Epithelial cell of prostate (primary cell): ENCODE measurements at places on chromosomes 7 and 10.
A peak's percentile ranks its signal among the peaks of the same experiment; 100 is the strongest.

DNA sequence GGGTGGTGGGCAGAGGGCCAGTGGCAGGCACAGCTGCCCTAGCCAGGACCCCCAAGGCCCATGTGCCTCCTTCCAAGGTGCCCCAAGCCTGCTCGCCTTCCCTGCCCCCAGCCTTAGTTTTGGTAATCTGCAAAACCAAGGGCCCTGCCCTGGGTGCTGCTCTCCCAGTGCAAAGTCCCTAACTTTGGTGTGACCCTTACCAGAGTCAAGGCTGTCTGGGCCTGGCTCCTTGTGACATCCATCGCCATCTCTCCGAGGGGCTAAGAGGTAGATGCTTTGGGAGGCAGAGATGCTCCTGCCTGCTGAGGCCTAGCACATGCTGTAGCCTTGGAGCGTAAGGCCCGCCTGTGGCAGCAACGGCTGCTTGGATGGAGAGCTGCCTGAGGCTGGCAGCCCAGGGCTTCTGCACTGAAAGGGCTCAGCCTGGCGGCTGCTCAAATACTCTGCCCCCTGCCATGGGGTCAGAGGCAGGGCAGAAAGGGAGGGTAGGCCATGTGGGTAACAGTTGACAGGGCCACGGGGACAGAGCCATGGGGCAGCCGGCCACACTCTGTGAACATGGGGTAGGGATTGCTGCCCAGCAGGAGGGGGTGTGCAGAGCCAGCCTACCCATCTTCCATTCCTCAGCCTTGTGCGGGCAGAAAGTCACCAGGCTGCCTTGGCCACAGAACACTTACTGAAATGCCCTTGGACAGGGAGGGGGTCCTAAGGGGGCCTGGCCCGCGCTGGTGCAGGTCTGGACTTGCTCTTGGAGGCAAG, 17.9 kb upstream of the MYL7 start:
- no peak for DNase-seq

DNA sequence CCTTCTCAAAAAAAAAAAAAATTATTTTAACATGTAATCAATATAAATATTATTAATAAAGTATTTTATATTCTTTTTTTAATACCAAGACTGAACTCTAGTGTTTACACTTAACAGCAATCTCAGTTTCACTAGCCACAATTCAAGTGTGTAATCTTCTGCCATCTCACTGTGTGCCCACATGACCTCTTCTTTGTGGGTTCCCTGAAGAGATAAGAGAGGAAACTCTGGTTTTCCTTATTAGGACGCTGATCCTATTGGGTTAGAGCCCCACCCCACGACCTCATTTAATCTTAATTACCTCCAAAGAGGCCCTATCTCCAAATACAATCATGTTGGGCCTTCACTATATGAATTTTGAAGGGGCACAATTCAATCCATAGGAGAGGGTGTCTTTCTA, 177.6 kb downstream of the STK31 start:
- DNase-seq, result no peak

- no peak for DNase-seq
These were observed 964.0 kb downstream of the GATA3 start for GRCh38 chr10:9018195-9019173.

DNA sequence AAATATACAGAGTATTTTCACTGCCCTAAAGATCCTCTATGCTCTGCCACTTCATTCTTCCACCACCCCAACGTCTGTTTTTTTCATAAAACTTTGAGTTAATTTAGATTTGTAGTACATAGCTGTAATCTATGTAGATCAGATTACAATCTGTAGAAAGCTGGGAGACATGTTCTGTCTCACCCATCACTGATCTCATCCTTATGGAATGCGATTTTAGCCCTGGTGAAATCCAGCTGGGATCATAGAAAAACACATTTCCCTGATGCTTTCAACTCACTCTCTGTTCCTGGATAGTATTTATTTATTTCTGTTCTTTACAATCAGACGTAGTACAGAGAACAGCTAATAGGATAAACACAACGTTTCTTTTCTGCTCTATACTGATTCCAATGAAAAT, 521.0 kb downstream of the KIF20B start:
- DNase-seq, result no peak

DNA sequence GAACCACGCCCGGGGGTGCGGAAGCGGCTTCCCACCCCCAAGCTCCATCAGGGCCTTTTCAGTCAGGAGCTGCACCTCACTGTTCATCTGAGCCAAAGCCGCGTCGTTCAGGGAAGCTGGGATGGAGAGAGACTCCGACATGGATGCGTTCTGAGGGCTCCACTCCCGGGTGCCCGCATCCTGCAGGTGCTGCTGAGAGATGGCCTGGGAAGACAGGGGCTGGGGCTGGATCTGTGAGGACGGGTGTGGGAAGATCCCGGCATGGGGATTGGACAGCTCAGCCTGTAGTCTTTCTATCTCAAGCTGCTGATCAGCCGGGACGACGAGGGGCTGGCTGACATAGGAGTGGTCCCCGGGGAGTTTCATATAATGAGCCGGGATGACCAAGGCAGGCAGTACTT, 45.0 kb upstream of the NMT2 start:
- no peak for DNase-seq

DNA sequence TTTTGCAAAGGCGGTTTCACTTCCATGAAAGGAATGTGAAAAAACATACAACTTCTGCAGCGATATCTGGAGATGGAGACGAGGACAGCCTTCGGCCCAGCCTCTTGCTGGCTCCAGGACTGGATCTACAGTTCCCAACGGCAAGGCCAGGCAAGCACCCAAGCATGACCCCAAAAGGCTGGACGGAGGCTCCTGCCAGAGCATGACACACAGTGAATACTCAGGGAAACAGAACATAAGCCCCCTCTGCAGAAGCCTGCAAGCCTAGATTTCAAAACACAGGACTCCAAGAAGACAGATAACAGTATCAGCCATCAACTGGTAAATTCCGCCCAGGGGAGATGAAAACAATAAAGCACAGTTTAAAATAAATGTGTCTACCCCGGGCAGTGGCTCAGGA, 3.3 kb upstream of the LRRC27 start:
- DNase-seq, result no peak

- DNase-seq, result peak; percentile 31
These were observed 12.6 kb upstream of the NPFFR1 start for GRCh38 chr10:70296406-70296899.

- DNase-seq, result no peak
These were observed 59.9 kb downstream of the SLC29A4 start for GRCh38 chr7:5342631-5343030.

DNA sequence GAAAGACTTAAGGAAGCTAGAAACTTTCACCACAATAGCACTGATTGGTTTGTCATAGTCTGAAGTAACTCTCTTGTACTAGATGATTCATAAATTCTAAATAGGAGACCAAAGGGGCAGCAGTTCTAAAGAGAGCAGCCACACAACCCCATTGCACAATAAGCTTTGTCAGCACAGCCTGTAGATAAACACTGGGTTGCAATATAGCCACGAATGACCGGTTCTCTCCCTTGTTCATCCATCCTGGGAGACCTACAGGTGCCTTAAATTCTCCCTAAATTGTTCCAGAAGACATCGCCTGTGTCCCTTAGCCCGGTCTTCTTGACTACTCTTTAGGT, 167.0 kb downstream of the SNX13 start:
- peak; percentile 72 for DNase-seq

DNA sequence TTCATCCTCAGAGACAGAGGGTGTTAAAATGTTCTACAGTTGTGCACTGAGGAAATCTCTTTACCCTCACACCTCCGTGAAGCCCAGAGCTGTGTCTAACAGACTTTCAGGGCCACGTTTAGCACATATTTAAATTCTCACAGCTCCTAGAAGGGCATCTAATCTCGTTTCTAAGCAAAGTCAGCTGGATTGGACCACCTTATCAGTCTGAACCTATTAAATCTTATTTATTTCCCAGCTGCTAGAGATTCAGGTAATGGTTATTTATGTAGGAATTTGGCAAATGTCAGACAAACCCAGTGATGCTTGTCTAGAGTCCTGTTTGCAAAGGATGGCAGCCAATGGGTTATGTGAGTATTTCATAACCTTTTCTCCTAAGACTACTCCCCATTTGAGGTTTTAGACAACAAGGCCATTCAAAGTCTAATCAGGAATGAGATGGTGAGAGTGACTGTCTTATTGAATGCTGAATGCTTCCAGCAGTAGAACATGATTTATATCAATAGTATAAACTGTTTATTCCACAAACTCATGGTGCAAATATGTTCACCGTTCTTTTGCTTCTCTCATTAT, 54.8 kb upstream of the EXOC4 start:
- no peak for DNase-seq

DNA sequence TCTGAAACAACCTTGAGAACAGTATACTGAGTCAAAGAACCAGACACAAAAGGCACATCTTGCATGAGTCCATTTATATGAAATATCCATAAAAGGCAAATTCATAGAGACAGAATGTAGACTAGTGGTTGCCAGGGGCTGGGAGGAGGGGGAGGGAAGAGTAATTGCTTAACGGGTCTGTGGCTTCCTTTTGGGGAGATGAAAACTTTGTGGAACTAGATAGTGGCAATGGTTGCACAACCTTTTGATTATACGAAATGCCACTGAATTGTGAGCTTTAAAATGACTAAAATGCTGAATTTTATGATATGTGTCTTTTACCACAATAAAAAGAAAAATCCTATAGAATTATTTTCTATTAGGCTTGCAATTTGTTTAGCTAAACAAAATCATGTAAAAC, 16.8 kb downstream of the ADRB1 start:
- no peak for DNase-seq

GRCh38 chr7:144459635-144460034, 56.1 kb upstream of the NOBOX start:
- no peak for DNase-seq

GRCh38 chr7:36535866-36536664, 146.4 kb downstream of the ANLN start:
- DNase-seq, result no peak

DNA sequence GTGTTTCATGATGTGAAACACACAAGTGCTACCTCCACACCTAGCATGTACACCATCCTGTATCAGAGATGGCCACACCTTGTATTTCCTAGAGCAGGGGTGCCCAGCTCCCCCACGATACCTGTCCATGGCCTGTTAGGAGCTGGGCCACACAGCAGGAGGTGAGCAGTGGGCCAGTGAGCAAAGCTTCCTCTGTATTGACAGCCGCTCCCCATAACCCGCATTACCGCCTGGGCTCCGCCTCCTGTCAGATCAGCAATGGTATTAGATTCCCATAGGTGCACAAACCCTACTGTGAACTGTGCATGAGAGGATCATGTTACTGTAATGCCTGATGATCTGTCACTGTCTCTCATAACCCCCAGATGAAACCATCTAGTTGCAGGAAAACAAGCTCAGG, 145.6 kb upstream of the RNF32 start:
- no peak for DNase-seq

- no peak for DNase-seq
These were observed 31.5 kb downstream of the EPC1 start for GRCh38 chr10:32315424-32315823.

GRCh38 chr7:40412323-40412722, 277.5 kb downstream of the SUGCT start:
- DNase-seq, result no peak

- DNase-seq, result no peak
These were observed 506.6 kb upstream of the FOXK1 start for GRCh38 chr7:4175346-4175973.

DNA sequence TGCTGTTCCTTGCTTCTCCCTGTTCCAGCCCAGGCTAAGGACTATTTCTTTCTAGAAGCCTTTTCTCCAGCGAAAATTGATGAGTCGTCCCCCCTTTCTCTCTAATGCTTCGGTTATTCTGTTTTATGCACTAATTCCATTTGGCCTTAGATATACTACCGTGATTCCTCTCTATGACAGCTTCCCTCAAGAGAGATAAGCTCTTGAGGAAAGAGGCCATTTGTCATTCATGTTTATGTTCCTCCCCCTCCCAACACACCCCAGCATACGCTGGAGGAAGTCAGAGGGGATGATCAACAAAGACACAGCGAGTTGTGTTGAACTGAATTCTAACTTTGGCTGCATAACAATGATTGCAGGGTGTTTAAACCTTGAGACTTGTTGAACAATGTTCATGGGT, 198.8 kb downstream of the BMPER start:
- no peak for DNase-seq

DNA sequence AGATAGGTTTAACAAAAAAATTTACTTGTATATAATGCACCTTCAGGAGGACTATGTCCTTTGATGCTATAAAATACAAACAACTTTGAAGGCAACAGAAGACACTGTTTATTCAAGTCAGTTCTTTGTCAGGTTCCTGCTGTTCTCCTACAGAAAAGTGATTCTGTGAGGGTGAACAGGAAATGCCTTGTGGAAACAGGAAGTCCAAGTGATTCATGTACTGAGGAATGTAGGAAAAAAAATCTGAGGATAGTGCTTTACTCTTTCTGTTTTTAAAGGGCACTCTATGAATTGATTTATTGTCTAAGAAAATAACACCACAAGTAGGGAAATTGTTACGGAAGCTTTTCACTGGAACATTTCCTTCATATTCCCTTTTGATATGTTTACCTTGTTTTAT, 171.9 kb downstream of the HDAC9 start:
- DNase-seq, result peak; percentile 10

GRCh38 chr7:132609222-132609621, 33.0 kb upstream of the PLXNA4 start:
- DNase-seq, result no peak

- no peak for DNase-seq
These were observed 93.8 kb downstream of the STRA8 start for GRCh38 chr7:135327458-135327857.

GRCh38 chr7:16744518-16745250, 8.9 kb upstream of the TSPAN13 start:
- DNase-seq, result no peak

DNA sequence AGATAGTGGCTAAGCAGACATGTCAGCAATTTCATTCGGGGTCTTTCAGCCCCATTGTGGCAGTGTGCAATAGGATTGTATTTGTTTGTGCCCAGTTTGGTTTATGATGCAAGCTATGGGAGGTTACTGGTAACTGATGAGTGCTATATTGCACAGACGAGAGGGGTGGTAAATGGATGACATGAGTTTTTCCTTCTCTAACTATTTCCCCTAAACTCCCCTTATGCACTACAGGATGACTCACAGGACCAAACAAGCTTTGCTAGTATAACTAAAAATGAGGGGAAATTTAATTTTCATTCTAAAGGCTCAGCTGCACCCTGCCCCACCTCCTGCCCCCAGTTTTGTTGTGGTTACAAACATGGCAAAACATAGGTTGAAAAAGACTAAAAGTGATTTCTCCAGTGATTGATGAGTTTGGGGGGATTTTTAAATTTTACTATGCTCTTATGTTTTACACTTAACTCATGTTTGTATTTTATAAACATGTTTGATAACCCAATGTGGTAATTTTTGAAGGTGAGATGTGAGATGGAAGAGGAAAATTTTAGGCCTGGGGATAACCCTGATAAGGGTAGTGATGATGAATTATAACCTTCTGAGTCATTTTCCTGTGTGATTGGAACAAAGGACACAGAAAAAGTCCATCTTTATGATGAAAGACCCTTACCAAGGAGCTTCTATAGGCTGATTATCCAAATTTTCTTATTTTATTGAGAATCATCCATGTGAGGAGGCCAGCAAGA, 60.8 kb upstream of the NAMPT start:
- no peak for DNase-seq
